ENCODE measurements at places on chromosomes 5 and 9. TPM values are rescaled to one million over a fixed set of nuclear protein-coding genes. Genes with fewer than 3 reads are reported as not detected.

DNA sequence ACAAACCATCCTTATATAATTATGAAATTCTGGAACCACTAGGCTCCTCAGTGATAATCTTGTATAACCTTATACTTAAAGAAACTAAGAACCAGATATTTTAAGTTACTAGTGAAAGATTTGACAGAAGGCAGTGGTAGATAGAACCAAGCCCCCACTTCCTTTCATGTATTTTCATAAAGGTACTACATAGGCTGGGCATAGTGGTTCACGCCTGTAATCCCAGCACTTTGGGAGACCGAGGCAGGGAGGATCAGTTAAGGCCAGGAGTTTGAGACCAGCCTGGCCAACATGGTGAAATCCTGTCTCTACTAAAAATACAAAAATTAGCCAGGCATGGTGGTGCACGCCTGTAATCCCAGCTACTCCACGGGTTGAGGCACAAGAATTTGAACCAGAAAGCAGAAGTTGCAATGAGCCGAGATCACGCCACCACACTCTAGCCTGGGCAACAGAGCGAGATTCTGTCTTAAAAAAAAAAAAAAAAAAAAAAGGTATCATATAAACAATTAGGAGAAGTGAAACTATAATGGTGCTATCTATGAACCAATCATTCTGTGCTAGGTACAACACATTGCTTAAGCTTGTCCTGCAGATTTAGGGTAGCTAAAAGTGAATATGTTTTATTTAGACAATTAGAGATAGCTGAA, 27.9 kb upstream of the DTWD2 start:
- H3K27me3 ChIP-seq, result no peaks in the 10 kb centered on the region
- H3K27ac ChIP-seq, result no peak overlapping the region
- H3K4me1 ChIP-seq, result no peaks in the 10 kb centered on the region

Gene FAM221B
- total RNA-seq, result not detected

Gene ANXA2R
- total RNA-seq, result 0.63 TPM

- H3K27ac ChIP-seq, result no peak overlapping the region
- H3K4me1 ChIP-seq, result peaks cover 6% of the 10 kb centered on the region
- H3K36me3 ChIP-seq, result no peaks in the 10 kb centered on the region
- H3K4me3 ChIP-seq, result no peak overlapping the region
- no peak for DNase-seq
- H3K27me3 ChIP-seq, result no peaks in the 10 kb centered on the region
Observed at GRCh38 chr5:151496041-151496484, 48.7 kb downstream of the SLC36A1 start.

DNA sequence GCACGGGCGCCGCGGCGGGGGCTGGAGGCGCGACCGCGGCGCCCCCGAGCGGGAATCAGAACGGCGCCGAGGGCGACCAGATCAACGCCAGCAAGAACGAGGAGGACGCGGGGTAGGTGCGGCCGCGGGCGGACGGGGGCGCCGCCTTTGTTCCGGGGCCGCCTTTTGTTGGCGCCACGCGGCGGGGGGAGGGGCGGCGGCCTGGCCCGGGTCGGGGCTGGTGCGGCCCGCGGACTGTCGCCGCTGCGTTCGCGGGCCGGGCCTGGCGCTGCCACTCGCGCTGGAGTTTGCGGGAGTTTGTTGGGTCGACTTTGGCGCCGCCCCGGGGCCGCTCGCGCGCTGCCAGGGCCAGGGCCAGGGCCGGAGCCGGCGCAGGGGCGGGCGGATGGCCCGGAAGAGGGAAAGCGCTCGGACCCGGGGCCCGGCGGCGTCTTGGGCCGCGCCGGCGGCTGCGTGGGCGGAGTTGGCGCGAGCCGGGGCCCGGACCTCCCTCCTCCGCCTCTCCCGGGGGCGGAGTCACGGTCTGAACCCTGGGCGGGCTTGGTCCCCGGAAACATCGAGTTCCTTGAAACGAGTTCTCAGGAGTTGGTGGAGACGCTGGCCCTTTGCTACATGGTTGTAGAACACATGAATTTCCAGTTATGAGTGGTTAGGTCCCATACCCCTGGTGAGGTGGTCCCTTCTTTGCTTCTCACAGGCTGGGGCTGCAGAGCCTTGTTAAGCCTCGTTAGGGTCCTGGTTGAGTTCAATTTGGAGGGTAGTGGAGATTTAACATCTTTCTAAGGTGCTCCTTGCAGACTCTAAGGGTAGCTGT, 809 bp downstream of the HNRNPAB start:
- peak; percentile 86 for DNase-seq
- no peaks in the 10 kb centered on the region for H3K27me3 ChIP-seq
- peak overlapping the region; percentile 92 for H3K27ac ChIP-seq
- H3K4me1 ChIP-seq, result peaks cover 9% of the 10 kb centered on the region
- peaks cover 38% of the 10 kb centered on the region for H3K36me3 ChIP-seq

DNA sequence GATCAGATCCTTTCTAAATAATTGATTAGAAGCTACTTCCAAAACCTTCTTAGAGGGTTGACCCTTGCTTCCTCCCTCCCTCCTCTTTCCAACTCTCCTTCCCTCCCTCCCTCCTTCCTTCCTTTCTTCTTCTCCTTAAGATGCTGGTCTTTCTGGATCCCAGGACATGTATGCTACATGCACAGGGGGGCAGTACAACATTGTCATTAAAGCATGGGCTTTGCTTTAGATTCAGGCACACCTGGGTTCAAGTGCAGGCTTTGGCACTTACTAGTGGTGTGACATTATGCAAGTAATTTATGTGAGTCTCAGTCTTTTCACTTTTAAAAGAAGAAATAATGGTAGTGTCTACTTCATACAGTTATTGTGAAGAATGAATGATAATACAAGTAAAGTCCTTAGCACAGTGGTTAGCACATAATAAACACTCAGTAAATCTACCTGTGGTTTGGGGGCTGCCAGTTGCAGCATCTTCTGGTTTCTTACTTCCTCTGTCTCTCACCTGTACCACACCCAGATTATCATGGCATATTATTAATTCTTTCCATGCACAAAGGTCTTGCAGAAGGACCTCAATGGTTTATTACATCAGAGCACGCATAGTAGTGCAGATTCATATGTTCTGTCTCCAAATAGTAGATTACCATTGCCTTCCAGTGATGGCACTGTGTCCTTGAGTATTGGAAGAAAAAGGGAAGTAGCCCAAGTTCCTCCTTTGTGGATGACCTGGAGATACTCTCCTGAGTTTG, 154.1 kb downstream of the ARHGAP26 start:
- DNase-seq, result peak; percentile 35
- no peak overlapping the region for H3K27ac ChIP-seq
- H3K4me1 ChIP-seq, result no peaks in the 10 kb centered on the region

DNA sequence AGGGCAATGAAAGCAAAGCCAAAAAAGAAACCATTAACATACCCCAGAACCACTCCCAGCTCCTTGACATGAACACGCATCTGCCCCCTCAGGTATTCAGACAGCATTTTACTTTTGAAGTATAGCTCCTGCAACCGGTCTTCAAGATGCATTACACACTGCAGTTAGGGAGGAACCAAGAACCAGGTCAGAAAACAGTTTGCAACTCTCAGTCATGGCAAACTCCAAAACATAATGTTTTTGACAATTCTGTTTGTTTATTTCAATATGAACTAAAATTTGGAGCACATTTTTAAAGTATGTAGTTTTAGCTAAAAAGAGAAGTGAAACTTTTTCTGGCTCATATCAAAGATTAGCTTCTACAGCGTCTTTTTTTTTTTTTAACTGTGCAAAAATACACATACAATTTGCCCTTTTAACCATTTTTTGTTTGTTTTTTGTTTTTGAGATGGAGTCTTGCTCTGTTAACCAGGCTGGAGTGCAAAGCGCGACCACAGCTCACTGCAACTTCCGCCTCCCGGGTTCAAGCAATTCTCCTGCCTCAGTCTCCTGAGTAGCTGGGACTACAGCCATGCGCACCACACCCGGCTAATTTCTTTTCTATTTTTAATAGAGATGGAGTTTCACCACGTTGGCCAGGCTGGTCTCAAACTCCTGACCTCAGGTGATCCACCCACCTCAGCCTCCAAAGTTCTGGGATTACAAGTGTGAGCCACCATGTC, 12.2 kb upstream of the RAPGEF6 start:
- no peak overlapping the region for H3K27ac ChIP-seq
- no peak overlapping the region for H3K4me3 ChIP-seq
- no peaks in the 10 kb centered on the region for H3K27me3 ChIP-seq
- peaks cover 43% of the 10 kb centered on the region for H3K36me3 ChIP-seq
- H3K4me1 ChIP-seq, result no peaks in the 10 kb centered on the region
- no peak for DNase-seq

Gene RLN1
- total RNA-seq, result not detected

GRCh38 chr5:136028782-136029742, at the start of gene TGFBI:
Gene TGFBI, plus strand, starts transcription at chr5:136028988. Its CDS starts 68 bp downstream, at chr5:136029056.
- H3K4me1 ChIP-seq, result no peaks in the 10 kb centered on the region
- DNase-seq, result peak; percentile 80
- H3K36me3 ChIP-seq, result no peaks in the 10 kb centered on the region
- no peak within 1 kb of the TSS for H3K27ac ChIP-seq
- peaks cover 61% of the 10 kb centered on the region for H3K27me3 ChIP-seq

DNA sequence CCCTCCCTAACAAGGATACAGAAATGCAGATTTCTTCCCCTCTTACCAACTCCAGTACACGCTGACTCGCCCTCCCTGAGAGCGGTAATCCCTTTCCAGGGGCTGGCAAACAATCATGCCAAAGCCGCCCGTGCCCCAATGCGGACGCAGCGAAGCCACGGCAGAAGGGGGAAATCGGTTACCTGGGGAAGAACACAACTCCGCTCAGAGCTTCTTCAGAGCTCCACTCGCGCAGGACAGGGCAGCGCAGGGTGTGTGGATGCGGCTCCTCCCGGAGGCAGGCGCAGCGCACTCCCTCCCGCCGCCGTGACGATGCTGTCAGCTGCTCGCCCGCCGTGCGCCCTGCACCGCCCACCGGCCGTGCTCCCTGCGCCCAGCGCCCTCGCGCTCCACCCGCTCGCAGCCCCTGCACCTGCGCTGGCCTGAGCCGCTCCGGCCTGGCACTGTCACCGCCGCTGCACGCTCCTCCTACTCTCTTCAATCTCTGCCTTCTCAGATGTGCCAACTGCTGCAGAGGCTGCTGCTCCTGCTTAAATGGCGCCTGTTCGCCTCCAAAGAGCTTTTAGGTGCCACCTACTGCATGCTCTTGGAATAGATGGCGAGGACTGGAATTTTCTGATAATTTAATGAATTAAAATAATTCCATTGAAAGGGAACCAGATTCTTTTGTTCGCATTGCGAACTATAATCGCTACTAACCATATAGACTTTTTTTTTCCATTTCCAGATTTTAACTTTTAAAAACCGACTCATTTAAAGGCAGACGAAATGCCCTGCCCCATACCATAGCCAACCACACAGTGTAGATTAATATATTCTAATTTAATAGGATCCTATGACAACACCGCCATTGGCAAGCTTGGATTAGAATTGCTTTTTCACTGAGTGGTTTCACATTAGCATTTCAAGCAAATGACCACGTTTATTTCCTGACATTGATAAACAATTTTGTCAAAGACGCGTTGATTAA, at the start of gene DIRAS2:
TSS of gene DIRAS2 (minus strand) at position 255 of the 970 bp plus-strand sequence. CDS start 28,997 bp downstream, outside the sequence.
- no peak within 1 kb of the TSS for H3K27ac ChIP-seq
- no peaks in the 10 kb centered on the region for H3K4me1 ChIP-seq
- H3K36me3 ChIP-seq, result no peaks in the 10 kb centered on the region
- H3K27me3 ChIP-seq, result peaks cover 78% of the 10 kb centered on the region
- peak; percentile 50 for DNase-seq
- peak within 1 kb of the TSS; percentile 28 for H3K4me3 ChIP-seq

Gene SLC25A2
- not detected for total RNA-seq

DNA sequence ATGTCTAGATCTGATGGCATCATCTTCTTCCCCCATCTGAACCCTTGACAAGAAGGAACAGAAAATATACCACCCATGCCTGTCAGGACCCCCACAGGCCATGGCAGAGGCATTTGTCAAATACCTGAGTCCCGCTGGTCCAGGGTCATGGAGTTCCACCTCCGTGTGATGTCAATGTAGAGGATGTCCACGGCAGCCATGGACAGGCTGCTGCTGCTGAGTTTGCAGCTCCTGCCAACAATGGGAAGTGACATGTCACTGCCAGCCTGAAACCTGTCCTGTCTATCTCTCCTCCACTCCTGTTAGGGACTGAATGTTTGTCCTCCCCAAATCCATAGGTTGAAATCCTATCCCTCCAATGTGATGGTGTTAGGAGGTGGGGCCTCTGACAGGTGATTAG, 208.8 kb downstream of the DAB2IP start:
- no peak for DNase-seq
- H3K4me1 ChIP-seq, result peaks cover 11% of the 10 kb centered on the region
- no peaks in the 10 kb centered on the region for H3K36me3 ChIP-seq
- no peak overlapping the region for H3K4me3 ChIP-seq
- H3K27ac ChIP-seq, result no peak overlapping the region
- no peaks in the 10 kb centered on the region for H3K27me3 ChIP-seq

Gene HAVCR2
- total RNA-seq, result 0.04 TPM

GRCh38 chr9:14051419-14051818, 262.5 kb downstream of the NFIB start:
- H3K27ac ChIP-seq, result no peak overlapping the region
- DNase-seq, result no peak
- H3K27me3 ChIP-seq, result no peaks in the 10 kb centered on the region
- H3K4me3 ChIP-seq, result no peak overlapping the region
- no peaks in the 10 kb centered on the region for H3K36me3 ChIP-seq
- H3K4me1 ChIP-seq, result no peaks in the 10 kb centered on the region

DNA sequence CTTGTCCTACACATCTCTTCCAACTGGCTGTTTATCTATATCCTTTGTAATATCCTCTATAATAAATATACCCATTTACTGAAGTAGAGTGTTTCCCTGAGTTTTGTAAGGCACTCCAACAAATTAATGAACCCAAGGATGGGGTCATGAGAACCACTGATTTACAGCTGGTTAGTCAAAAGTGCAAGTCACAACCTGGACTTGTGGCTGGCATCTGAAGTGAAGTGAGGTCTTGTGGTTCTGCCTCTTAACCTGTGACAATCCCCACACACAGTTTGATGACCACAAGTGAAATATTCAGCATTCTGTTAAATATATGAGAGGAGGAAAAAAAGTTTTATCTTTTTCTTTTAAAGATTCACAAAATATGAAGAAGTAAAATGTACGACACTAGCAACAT, 126.1 kb downstream of the NR2F1-AS1 start:
- no peak overlapping the region for H3K27ac ChIP-seq
- no peaks in the 10 kb centered on the region for H3K36me3 ChIP-seq
- H3K27me3 ChIP-seq, result no peaks in the 10 kb centered on the region
- H3K4me1 ChIP-seq, result no peaks in the 10 kb centered on the region
- no peak overlapping the region for H3K4me3 ChIP-seq
- DNase-seq, result no peak

Gene SPATA31A3
- total RNA-seq, result not detected

All from cardiac muscle cell (in vitro differentiated cells and primary cell).